ENCODE measurements at places on chromosomes 11 and 22.
A peak's percentile ranks its signal among the peaks of the same experiment; 100 is the strongest.

- DNase-seq = no peak
Observed at GRCh38 chr22:48679656-48680555, 1147.8 kb downstream of the BRD1 start.

GRCh38 chr22:43110444-43110926 lies at the start of gene BIK:
Gene BIK (plus strand): TSS chr22:43110750. CDS start chr22:43124023, 13,273 bp downstream.
- peak; percentile 41 for DNase-seq

- no peak for DNase-seq
Observed at GRCh38 chr22:44764974-44765373, 12.6 kb downstream of the ARHGAP8 start.

- DNase-seq = no peak
Observed at GRCh38 chr11:105448703-105449079, 161.2 kb upstream of the GRIA4 start.

DNA sequence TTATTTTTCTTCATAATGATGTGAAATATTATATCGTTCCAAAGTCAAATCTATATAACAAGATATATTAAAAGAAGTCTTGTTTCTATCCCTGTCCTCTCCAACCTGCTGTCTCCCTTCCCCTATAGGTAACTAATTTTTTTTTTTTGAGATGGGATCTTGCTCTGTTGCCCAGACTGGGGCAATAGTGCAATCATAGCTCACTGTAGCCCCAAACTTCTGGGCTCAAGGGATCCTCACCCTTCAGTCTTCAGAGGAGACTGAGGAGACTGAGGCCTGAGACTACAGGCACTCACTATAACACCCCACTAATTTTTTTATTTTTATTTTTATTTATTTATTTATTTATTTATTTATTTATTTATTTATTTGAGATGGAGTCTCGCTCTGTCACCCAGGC lies 10.3 kb upstream of the RELA start:
- DNase-seq = no peak

DNA sequence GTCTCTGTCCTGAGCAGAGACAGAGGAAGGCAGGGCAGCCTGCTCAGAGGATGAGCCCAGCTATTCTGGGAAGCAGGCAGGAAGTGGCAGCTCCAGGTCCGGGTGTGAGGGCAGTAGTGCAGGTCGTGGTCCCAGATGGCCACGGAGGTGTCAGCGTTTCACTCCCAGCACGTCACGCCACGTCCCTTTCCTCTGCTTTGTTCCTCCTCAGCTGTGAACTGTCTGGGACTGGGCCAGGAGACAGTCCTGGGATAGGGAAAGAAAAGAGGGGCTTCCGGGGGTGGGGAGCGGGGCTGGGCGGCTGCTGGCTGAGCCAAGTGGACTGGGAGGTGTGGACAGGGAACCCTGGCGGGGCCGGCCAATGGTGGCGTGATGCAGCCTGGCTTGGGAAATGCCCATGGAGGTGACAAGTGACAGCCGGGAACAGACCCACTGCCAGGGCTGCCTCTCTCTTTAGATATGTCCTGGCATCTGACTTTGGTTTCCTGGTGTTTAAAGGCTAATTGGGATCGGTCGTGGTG lies 64.7 kb downstream of the KCNQ1 start:
- DNase-seq = no peak

- DNase-seq = no peak
Observed at GRCh38 chr11:103808252-103808651, 228.2 kb upstream of the DDI1 start.

DNA sequence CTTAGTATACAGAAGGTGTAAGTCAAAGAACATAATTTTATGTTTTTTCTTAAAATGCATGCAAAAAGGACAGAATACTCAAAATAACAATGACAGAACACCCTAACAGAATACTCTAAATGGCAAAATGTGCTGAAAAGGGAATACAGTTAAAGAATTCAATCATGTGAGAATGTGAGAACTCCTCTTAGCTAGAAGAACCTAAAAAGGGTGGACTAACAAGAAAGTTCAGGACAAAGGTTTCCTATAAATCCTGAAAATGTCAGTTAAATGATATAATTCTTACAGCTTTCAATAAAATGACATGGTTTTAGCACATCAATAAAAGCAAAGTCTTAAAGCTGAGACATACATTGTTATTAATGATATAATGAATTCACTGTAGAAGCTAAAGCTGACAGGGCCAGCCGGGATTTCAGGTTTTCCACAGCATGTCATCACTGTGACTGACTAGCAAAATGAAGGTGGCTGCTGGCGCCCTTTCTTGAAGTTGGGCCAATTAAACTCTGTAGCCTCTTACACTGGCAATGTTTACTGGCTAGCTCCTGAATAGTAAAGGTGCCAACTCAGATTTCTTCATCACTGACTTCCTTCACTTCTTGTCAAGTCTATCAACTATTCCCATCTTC lies 244.4 kb downstream of the TTC28 start:
- no peak for DNase-seq

- peak; percentile 87 for DNase-seq
Observed at GRCh38 chr11:67071420-67072284, 15.0 kb downstream of the RHOD start.

GRCh38 chr11:87405843-87406242 lies 368.1 kb downstream of the TMEM135 start:
- no peak for DNase-seq

GRCh38 chr11:130464291-130464812 lies 15.9 kb downstream of the ADAMTS15 start:
- DNase-seq = no peak

- no peak for DNase-seq
Observed at GRCh38 chr11:103936059-103936458, 100.4 kb upstream of the DDI1 start.

DNA sequence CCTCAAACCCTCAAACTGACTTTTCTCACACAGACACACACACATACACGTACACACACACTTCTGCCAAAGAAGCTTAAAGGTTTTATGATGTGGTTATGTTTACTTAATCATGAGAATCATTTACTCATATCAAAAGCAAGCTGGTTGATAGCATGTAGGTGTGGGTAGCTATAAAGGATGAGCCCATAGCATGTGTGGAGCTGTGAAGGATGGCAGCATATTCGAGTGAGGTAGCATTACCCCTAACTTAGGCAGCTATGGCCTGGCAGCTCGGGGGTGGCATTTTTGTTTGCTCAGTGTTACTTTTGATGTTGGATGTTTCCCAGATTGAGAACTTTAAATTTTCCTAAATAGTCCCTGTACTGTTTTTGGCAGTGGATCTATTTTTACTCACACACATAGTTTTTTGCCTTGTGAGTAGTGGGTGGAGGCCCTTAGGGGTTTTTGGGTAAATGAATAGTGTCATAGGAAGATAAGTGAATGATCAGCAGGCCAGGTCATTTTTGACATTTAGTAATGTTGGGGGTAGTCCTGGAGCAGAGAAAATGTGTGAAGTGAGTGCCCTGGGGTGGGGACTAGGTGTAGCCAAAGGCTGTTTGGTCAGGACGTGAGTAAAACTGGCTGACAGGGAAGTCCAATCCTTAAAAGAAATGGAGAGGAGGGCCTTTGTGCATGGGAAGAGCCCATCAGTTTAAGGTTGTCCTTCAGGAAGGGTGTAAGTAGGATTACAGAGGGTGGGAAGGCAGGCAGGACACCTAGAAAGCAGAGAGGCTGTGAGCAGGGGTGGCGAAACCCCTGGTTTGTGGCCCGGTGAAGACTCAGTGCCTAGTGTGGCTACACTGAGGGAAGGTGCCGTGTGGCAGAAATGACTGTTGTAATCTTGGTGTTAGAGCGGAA lies 7.1 kb downstream of the YWHAH start:
- DNase-seq = peak; percentile 31

DNA sequence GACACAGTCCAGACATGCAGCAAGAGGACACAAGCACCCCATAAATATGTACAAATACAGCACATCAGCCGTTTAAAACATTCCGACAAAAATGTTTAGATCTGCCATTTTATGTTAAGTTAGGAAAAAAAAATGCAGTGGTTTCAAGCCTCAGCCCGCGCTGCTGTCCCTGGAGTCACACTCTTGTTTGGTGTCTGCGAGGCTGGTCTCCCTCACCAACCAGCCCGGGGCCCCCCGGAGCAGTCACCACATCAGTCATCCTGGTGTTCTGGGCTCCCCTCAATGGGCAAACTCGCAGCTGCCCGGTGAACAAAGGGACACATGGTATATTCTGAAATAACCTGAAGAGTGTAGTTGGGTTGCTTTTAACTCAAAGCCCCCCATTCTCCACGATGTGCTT lies 1022.2 kb downstream of the BRD1 start:
- DNase-seq = no peak

- DNase-seq = no peak
Observed at GRCh38 chr11:95485115-95485900, 254.3 kb upstream of the SESN3 start.

GRCh38 chr11:12172493-12173013 lies 62.2 kb downstream of the MICAL2 start:
- no peak for DNase-seq

DNA sequence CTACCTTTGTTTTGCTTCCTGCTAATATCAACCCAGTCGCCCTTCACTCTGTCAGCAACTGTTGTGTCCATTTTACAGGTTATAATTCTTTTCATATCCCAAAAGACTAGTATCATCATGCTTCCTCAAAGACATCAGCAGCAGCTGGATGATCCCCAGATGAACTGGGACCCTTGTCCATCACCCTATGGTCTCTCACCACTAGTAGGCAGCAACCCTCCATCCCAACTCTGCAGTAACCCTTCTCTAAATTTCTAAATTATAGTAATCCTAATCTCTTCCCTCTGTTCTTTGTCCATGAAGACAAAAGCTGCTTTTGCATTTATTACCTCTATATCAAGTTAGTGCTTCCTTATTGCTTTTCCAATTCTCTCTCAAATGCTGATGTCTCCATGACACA lies 1025.8 kb downstream of the FAM181B start:
- DNase-seq = no peak

GRCh38 chr11:65867284-65868071 lies 5.1 kb downstream of the EFEMP2 start:
- DNase-seq = no peak

- DNase-seq = no peak
Observed at GRCh38 chr22:47136671-47137070, 374.2 kb downstream of the TBC1D22A start.

DNA sequence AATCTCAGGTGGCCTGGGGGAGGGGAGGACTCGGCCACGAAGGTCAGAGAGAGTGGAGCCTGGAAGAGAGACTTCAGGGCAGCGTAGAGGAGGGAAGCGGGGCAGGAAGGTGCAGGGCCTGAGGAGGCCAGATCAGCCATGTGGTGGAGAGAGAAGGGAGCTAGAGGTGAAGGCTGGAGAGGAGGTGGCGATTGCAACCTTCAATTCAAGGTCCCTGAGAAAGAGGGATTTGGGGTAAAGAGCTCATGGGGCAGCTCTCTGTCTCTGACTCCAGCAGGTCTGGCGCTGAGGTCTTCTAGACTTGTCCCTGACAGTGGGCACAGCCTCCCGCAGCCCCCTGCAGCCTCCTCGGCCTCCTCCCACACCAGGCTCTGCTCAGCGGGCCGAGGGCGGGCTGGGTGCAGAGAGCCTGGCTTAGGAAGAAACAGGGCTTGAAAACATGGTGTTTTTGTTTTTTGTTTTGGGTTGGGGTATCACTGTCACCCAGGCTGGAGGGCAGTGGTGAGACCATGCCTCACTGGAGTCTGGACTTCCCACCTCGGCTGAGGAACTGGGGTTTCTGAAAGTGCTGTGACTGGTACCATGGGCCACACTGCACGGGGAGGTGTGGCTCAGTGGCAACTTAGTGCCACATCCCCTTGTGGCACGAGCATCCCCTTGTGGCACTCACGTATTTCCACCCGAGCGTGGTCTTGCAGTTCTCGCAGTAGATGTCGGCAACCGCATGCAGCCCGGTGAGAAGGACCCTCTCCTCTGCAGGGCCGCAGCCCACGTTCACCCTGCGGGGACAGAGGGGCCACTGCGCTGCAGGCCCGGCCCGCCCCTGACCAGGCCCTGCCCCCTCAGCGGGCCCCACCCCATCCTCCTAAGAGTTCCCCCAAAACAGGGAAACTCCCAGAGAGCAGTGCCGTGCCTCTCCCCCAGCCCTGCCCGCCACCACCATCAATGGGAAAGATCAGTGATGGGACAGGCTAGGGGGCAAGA lies 32.6 kb downstream of the YPEL1 start:
- DNase-seq = no peak

DNA sequence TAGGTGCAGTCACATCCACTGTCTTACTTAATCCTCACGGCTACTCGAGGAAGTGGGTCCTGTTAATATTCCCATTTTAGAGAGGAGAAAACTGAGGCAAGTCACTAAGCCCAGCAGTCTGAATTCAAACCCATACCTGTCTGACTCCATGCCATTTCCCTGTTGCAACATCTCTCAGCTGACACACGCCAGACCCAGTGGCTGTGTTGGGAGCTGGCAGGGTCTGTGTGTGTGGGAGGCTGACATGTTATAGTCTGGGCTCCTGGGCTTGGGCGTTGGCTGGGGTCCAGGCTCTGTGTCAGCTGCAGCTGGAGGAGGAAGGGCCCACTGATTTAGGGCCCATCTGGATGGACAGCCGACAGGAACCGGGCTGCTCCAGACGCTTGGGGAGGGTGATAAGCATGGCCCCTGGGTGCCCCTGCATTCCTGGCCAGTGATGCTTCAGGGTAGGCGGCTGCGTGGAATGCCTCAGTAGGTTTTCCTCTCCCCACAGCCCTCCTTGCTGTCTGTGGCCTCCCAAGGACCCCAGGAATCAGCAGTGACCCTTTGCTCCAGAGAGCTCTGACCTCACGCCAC lies 562.5 kb downstream of the MN1 start:
- DNase-seq = no peak

- DNase-seq = peak; percentile 26
Observed at GRCh38 chr11:126465573-126466188, 110.2 kb downstream of the ST3GAL4 start.

DNA sequence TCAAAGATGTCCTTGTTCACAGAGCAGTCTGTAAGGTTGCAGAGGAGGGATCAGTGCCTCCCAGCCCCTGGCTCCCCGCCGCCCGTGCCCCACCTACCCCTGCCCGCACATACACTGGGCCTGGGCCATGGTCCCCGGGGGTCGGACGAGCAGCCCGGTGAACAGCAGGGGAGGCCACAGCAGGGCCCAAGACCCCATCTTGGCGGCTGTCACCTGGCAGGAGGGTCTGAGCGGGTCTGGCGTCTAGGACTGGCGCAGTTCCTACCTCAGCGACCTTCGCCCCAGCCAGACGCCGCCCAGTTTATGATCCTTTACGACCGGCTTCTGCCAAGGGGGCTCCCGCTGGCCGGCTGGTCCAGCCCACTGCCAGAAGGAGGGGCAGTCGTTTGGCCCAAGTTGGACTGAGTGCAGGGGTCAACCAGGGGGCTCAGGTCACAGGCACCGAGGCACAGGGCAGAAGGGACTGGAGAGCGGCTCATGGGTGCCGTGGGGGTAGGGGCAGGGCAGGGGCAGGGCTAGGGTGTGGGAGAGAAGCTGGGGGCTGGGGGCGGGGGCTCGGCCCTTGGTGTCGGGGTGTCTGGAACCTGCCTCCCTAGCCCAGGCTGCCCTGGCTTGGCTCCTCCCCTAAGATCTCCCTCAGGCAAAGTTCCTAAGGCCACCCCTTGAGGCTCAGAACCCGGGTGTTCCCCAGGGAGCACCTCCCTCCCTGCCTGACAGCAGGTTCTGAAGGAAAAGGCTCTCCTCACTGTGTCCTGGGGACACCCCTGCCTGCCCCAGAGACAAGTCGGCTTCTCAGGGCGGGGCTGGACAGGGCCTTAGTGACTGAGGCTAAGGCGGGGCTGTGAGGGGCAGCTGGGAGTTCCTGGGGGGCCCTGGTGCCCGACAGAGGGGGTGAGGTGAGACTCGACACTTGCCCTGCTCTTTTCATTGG lies at the start of gene CDHR5:
CDHR5 (minus strand) TSS at position 251 of the 931 bp plus-strand sequence; CDS start at position 198, 53 bp downstream.
- peak; percentile 15 for DNase-seq

GRCh38 chr11:27456795-27457329 lies 15.7 kb downstream of the LGR4 start:
- DNase-seq = no peak

GRCh38 chr11:65498977-65499712 lies at the start of gene MALAT1:
Gene MALAT1 (plus strand): TSS chr11:65499045.
- DNase-seq = peak; percentile 95

- no peak for DNase-seq
Observed at GRCh38 chr11:68469642-68470041, 9.1 kb downstream of the PPP6R3 start.

All from activated CD4-positive, alpha-beta T cell treated with anti-CD3 and anti-CD28 coated beads for 48 hours (primary cell).